ENCODE measurements at places on chromosomes 16 and 17.

- no peak for DNase-seq
Measured at GRCh38 chr17:77027271-77027889, 113.4 kb upstream of the SEC14L1 start.

- DNase-seq = no peak
Measured at GRCh38 chr16:35342012-35342411, 1882.6 kb downstream of the TP53TG3F start.

DNA sequence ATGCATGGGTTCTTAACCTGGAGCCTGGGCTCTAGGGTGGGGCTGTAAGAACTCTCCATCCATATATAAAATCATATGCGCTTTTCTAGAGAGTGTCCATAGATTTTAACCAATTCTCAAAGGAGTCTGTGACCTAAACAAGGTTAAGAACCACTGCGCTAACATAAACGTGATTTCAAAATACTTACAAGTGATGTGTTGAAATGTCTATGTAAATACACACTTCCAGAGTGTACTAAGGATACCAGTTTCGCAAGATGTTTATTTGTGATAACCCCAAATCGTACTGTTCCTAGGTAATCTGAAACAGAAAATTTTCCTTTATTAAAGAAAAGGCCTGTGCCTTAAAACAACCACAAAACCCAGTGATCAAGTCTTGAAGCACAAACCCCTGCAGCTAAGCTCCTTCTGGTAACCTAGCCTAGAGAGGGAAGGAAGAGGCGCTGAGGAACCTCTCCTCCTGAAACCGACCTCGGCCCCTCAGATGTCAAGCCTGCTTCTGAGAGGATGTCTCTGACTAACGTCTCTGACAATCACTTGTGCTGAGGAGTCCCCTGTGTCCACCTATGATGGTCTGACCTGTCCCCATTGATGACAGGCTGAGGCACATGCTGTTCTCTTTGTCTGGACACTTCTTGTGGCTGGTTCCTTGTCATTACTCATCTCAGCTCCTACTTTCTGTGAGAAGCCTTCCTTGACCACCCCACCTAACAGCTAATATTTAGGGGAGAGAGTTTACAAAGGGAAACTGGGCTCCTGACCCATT, 32.2 kb downstream of the SNN start:
- DNase-seq = peak; percentile 47

GRCh38 chr17:56131431-56131830, 21.8 kb upstream of the ANKFN1 start:
- no peak for DNase-seq

DNA sequence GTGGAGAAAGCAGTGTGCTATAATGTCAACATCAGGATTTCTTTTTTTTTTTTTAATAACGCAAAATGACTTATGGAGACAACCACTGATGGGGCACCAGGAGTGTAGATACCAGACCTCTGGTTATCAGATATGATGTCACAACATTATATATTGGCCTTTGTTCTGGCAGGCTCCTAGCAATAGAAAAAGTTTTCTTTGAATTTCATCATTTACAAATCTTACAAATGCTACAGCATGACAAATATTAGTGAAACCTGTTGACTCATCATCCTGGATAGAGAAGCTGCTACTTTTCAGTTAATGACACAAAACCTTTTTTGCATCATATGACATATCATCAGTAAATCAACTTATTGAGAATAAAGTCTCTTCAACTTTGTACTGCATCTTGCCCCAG, 6.1 kb downstream of the THUMPD1 start:
- DNase-seq = no peak

DNA sequence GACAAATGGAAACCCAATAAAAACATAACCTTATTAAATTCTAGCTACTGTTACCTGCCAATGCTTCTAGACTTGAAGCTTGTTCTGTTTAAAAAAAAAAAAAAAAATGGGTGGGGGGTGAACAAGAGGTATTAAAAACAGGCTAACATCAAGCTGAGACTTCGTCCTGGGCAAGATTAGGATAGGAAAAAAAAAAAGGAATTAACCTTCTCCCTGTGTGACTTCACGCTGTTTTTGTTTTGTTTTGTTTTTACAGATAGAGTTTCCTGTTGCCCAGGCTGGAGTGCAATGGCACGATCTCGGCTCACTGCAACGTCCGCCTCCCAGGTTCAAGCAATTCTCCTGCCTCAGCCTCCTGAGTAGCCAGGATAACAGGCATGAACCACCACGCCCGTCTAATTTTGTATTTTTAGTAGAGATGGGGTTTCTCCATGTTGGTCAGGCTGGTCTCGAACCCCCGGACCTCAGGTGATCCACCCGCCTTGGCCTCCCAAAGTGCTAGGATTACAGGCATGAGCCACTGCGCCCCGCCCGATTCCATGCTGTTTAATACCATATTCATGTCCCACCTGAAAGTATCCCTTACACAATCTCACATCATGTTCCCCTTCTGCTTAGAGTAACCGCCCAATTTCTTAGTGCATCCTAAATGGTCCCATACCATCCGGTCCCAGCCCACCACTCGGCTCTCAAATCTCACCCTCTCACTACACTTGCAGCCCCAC, 2.2 kb downstream of the USP31 start:
- no peak for DNase-seq

GRCh38 chr16:2235695-2236336, 428 bp upstream of the DNASE1L2 start:
- no peak for DNase-seq

DNA sequence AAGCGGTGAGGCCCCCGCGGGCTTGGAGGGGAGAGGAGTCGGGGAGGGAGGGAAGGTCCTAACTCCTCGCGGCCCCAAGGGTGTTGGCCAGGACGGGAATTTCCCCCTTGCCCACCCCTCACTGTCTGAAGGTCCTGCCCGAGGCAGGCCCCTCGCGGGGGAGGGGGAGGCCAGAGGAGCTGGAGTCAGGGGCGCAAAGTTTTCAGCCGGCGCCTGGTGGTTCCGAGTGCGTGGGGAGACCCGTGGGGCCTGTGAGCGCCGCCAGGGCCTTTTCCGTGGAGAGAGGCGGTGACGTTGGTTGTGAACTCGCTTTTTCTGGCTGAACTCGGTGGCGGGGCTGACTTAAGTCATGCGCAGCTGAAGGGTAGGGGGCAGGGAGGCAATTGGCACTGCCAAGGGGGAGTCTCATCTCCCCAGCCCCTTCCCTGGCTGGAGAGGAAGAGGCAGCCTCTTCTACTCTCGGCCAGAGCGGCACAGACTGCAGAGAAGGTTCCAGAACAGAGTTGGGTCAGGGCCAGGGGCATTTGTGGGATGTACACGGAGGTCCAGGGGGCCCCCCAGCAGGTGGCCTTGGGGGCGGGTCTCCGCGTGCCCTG, 1.5 kb downstream of the CACNA1H start:
- no peak for DNase-seq

DNA sequence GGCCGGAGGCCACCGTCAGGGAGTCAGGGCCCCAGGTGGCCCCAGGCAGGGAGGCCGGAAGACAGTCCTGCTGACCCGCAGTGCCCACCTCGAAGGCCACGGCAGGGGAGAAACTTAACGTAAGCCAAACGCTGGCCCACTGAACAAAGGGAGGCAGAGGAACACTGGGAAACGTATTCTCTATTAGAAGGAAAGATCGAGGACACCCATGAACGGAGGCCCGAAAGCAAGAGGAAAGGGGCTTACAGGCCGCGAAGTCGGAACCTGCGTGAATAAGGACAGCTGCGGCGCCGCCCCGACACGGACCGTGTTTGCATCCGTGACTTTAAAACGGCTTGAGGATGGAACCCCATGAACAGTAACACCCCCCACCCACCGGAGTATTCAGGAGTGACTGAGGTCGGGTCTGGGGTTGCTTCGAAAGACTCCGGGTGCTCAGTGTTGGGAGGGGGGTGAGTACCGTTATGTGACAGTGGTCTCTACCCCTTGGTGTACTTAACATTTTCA, 102.4 kb upstream of the METRNL start:
- no peak for DNase-seq

- DNase-seq = no peak
Measured at GRCh38 chr16:27220527-27220926, 17.2 kb downstream of the KDM8 start.

GRCh38 chr17:35101725-35102124, 17.9 kb downstream of the RAD51D start:
- no peak for DNase-seq

DNA sequence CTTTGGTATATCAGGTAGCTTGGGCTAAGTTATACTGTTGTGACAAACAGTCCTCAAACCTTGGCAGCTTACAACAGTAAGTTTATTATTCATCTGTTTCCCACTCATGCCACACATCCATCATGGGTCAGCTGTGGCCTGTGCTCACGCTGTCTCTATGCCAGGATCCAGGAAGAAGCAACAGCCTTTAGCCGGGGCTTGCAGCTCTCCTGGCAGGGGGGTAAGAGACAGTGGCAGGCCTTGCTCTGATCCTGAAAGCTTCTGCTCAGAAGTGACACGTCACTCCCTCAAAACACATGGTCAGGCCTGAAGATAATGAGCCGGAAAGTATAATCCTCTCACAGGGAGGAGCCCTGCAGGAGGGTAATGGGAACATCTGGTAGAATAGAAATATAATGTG, 377.6 kb downstream of the CPPED1 start:
- no peak for DNase-seq

Data from CD4-positive, alpha-beta T cell (primary cell).